ENCODE measurements at places on chromosomes 11 and 22.

DNA sequence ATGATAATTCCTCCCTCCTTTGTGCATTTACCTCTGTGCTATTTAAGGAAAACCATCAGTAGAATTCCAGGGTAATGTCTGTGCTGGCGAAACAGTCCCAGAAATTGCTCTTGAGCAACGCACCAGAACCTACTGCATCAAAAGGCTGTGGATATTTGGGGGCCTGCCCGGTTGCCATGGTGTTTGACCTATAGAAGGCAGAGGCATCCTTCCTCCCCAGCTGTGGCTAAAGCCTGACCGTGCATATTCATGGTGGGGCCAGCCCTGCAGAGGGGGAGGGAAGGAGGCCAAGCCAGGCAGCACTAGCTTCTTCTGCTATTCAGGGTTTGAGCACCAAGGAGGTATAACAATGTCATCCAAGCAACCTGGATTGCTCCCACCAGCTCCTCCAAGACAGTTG, 215.0 kb upstream of the E2F8 start:
- no peak for DNase-seq

DNA sequence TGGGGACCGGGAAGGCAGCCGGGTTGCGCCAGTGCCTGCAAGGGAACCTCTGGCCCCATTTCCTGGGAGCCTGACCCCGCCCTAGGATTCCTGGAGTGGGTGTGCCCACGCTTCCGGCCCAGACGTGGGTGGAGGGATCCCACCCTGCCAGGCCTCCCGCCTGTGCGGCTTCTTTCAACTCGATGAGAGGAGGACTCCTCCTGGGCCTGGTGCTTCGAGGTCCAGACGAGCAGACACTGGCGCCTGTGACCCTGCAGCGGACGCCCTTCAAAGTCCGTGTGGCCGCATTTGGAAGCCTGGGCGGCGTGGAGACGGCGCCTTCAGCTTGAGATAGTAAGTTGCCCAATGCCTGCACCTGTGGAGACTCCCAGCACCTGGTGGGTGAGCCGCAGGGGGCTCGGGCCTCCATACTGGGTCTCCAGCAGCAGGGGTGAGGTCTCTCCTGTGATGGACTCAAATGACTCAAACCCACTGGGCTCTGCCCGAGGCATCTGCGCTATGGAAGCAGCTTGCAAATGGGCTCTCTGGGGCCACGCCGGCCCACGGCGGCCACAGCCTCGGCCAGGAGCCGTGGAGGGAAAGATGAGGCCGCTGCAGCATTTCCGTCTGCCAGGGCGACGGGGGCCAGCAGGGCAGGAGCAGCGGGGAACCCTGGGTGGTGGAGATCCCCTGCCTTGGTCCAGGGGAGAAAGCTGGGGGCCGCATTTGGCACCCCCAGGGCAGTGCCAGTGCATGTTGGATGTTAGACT, 64.3 kb upstream of the PPARA start:
- DNase-seq: no peak

- no peak for DNase-seq
Measured at GRCh38 chr11:8806974-8807373, 104.0 kb upstream of the AKIP1 start.

DNA sequence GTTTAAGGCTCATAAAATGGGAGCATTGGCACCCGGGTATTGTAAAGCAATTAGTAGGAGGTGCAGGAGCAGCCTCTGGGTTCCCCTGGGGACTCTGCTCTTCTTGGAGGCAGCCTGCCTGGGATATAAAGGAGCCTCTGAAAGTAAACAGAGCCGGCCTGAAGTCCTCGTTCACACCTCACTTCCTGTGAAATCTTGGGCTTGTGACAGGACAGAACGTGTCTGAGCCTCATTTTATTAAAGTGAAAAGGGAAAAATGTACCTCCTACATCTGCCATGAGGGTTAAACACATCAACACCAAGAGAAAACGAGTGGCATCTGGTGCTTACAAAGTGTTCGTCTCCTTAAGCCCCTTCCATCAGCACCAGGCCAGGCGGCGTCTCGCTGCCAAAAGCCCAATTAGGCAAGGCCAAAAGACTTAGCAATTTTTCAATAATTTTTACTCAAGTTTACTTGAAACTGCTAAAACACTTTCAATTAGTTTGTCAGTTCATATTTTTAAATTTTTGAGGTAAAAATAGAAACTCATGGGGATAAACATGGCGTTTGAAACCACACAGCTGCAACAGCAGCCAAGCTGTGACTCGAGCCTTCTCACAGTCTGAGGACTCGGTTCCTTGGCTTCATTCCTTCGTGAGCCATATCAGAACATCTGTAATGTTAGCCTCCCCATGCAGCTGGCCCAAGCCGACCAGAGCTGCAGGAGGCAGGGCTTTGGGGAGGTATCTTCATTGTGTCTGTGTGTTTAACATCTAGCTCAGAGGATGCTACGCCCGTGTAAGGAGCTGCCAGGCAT, 33.6 kb downstream of the MAP6 start:
- DNase-seq: no peak

GRCh38 chr11:33000181-33000580, 15.5 kb upstream of the DEPDC7 start:
- no peak for DNase-seq

- DNase-seq: peak; percentile 2
Measured at GRCh38 chr22:33036881-33037280, 21.3 kb downstream of the SYN3 start.

DNA sequence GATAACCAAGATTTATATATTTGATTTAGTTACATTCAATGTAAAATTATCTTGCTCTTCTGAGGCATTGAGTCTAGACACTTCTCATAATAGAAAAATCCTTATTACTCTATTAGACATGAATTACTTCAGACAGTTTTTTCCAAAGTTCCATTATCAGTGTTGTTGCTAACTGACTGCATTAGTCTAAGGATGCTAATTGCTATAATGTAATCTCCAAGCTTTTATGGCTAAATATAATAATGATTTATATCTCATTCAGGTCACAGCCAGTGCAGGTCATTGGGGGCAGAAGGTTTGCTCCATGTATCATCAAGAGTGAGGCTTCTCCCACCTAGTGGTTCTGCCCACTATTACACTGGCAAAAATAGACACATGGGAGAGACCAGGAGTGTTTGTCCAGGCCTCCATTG, 377.2 kb upstream of the DDI1 start:
- no peak for DNase-seq

GRCh38 chr22:41943661-41944209, 3.2 kb downstream of the CENPM start:
- DNase-seq: no peak

DNA sequence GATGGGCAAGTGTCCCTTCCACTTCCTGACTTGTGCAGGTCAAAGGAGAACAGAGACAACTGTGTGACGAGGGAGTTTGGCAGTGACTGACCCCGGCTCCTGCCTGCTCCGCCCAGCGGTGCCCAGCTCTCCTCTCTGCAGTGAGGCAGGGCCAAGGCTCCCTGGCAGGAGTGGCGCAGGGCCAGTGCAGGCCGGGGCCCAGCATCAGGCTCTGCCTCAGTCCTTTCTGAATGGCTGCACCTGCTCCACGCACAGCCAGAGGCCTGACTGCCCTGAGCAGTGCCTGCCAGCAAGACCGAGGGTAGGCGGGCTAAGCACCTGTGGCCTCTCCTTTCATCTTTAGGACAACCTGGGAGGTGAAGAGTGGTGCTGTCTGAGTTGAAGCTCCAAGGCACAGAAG, 54.2 kb downstream of the WT1 start:
- DNase-seq: no peak

DNA sequence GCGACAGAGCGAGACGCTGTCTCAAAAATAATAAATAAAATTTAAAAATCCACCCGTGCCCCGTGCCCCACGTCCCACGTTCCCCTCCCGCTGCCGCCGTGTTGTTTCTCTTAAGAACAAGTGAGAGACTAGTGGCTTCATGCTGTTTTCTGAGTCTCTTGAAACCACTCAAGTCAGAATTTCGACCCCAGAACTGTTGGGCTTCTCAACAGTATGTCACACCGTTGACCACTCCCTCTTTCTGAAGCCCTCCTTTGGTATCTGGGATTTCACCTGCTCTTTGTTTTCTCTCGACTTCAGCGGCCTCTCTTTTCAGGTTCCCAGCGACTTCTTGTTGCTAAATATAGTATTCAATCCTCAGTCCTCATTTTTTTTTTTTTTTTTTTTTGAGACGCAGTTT, 974 bp downstream of the PPIL2 start:
- no peak for DNase-seq

DNA sequence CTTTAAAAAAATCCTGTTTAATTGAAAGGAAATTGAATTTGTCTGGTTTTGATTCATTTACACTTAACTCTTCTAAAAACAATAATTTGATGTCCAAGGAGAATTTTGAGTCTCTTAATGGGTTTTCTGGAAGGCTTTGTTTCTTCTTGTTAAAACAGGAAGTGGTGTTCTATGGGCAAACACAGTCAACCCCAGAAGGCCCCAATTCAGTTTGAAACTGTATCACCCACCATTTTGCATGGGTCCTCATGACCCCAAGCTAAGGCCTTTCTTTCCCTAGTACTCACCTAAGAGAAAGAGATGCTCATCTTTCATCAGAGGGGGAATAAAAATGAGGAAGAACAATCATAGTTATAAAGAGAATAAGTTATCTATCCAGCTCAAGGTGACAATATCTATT, 10.6 kb downstream of the FLI1 start:
- DNase-seq: no peak

DNA sequence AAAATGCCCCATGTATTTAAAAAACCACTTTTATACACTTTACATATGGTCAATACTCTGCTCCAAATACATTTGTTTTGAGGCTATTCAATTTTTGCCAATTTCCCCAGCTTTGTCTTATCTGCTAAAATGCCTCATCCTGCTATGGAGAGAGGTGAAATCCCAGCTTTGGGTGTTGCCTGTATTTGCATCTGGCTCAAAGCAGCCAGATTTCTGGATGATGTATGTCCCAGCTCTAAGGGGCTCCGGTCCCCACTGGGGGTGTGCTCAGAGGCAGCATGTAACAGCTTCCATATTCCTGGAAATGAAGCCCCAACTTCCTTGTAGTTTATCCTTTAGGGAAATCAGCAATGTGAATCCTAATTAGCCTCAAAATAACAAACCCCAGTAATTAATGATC, 59.5 kb downstream of the WT1 start:
- DNase-seq: no peak

DNA sequence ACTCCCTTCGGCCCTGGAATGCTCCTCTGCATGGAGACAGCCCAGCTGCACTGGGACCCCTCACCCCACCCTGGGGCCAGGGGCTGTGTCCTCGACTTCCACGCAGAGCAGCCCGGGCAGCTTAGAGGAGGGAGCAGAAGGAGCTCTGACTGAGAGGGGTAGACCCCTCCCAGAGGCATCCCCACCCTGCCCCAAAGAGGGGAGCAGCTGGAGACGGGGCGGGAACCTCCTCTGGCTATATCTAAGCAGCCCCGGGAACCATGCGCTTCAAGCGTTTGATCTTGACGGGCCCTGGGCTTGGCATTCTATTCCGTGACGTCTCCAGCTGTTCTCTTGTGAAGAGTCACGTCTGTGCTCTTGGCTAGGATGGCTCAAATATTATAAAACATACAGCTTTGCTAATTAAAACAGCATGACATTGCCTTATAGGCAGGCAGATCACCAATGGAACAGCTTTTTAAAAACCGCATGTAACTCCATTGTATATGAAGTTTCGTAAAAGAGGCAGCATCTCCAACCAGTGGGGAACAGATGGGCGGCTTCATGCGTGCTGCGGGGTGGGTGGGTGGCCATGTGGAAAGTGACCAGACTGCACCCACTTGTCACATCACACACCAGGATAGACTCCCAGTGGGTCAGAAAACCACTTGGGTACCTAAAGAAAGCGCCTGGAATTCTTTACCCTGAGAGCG, 7.7 kb downstream of the KCNQ1 start:
- no peak for DNase-seq

DNA sequence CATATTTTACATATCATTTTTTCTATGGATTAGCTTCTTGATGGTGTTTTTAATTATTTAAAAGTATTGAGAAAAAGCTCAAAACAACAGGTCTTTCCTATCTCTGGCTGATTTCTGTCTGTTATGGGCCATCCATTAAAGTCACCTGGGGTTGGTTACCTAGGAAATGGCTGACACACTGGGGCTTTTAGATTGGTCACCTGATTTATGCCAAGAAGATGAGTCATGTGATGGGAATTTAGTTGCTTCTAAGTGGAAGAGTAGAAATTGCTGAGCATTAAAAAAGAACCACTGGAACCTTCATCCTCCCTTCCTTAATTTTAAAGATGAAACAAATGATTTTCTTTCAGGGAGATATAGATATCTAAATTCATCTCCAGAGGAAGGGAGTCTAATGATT, 48.8 kb upstream of the LARGE1 start:
- no peak for DNase-seq

- peak; percentile 83 for DNase-seq
Measured at GRCh38 chr11:64317961-64318765, at the start of gene PRDX5. Gene PRDX5 (plus strand): TSS chr11:64318121. CDS start chr11:64318216, 95 bp downstream.

DNA sequence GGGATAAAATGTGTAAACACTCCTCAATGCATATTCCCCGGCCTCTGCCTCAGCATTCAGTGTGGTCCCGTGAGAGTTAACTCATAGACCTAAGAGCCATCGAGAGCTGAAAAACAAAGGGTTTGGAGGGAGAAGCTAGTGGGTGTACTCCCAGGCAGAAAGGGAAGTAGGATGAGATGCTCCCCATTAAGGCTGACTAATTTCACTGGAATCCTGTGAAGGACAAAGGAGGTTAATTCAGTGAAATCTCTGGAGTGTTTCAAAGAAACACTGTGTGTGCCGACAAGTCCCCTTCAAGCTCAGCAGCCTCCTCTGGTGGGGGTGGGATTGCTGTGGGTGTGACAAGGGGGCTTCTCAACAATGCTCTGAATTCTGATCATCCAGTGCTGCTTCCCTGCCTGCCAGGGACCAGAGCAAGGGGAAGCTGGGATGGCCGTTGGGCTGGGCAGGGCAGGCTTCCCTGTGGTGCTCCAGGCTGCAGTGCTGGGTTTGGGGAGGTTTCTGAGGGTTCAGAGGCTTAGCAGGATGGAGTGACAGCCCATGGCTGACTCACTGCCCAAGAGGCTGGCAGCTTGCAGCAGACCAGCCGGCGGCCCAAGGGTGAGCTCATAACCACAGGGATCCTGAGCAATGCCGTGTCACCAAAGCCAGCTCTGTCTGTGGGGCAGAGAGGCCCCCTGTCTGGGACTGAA, 61.4 kb upstream of the BMAL1 start:
- no peak for DNase-seq

DNA sequence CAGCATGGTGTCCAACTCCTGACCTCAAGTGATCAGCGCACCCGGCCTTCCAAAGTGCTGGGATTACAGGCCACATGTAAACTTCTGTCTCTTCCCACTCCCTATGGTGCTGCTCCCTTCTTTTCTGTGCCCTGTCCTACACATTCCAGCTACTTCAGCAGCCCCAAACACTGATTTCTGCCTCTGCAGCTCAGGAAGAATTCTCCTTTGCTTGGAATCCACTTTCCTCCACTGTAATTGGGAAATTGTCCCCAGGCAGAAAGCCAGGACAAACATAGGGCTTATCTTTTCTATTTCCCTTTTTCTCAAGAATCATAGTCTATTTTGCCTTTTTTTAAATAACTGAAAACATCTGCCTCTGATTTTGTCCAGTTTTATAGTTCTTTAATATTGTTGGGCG, 21.3 kb upstream of the DRG1 start:
- DNase-seq: no peak

DNA sequence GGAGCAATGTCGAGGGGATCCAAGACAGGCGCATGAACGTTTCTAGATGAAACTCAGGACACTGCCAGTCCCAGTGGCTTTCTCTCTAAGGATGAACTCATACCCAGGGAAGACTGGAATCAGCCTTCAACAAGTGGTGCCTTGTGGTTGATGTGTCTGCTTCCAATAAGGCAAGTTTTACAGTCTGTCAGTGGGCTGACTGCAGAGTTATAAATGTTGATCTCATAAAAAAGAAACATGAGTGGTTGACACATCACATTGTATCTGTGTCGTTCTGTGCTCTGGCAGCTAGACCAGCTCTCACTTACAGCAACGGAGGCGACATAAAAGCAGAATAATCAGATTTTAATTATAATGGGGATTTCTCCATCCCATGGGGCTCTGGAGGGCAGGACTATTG, 96.7 kb downstream of the SNX19 start:
- no peak for DNase-seq

All from NCI-H748 treated with DMSO at 0.1 percent for 48 hours (cell line).